ENCODE measurements at places on chromosomes 3 and 15.

DNA sequence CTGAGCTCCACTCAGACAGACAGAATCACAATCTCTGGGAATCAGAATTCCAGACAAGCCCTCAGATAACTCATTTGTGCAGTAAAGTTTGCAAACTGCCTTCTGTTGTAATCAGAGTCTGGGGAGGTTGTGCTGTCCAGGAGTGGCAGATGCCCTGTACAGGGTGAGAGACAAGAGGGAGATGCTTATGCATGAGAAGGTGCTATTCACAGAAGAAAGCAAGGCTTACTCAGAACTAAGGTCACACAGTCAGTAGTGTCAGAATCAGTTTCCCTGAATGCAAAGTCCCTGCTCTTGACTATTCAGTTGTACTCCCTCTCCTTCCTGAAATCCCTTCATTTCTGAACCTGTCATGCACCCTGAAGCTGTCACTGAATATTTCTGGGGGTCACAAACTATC is 43.7 kb downstream of the SRPRB start:
- DNase-seq = no peak

GRCh38 chr3:126394179-126394976 is at the start of gene CFAP100:
CFAP100 (plus strand) TSS chr3:126394909; CDS start chr3:126396001, 1,092 bp downstream.
- peak; percentile 35 for DNase-seq

- DNase-seq = peak; percentile 32
Observed at GRCh38 chr3:102084006-102084405, 234.7 kb downstream of the NFKBIZ start.

DNA sequence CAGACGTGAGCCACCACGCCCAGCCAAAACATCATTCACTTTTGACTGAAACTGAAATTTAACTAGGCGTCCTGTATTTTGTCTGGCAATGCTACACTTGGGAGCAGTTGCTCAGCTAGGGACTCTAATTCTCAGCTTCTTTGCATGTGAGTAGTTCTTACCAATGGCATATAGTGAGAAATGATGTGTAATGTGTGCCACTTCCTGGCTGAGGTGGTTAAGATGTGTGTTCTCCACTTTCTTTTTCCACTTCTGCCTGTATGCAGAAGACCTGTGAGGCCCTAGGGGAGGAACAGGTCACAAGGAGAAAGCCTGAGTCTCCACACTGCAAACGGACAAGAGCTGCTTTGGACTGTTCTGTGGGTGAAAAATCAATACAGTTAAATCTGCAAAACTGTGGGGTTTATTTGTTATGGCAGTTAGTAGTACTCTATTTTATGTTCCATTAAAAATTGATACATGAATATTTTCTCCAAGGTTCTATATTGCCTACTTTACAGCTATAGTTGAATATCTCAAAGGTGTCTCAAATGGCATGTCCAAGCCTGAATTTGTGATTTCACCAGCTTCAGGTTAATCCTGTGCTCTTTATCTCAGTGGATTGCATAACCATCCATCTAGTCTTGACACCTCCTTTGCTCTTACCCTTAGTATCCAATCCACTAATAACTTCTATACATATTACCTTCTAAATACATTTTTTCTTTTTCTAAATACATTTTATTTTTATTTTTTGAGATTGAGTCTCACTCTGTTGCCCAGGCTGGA is 59.3 kb downstream of the NR1D2 start:
- no peak for DNase-seq

DNA sequence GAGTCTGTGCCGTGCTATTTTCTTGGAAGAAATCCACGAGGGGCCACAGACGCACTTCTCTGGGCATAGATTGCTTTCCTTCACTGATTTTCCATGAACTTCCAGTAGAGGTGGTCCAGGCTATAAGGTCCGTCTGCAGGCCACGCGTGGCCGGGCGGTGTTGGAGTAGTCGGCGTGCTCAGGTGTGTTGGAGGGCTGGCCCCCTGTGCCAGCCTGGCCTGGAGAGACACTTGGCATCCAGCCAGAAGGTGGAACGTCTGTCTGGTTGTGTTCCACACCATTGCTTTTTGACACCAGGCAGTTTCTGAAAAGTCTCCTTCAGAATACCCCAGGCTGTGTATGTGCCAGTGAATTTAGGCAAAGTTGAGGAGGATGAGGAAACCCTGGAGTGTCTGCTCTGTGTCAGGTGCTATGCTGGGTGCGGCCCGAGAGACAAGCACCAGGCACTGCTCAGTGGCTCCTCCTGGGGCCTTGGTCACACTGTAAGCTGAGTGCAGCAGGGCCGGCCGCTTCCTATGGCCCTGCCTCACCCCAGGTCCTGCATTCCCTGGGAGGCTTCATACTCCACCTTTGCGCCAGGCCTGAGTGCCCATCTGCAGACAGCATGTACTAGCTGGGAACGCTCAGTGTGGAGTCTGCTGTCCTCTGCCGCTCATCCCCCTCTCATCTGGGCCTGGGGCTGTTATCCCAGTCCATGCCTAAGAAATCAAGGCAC is 52.1 kb upstream of the TAMM41 start:
- DNase-seq = no peak

- DNase-seq = peak; percentile 76
Observed at GRCh38 chr3:32401556-32402081, 10.0 kb downstream of the CMTM7 start.

GRCh38 chr15:23074684-23075083 is 35.3 kb upstream of the TUBGCP5 start:
- no peak for DNase-seq

DNA sequence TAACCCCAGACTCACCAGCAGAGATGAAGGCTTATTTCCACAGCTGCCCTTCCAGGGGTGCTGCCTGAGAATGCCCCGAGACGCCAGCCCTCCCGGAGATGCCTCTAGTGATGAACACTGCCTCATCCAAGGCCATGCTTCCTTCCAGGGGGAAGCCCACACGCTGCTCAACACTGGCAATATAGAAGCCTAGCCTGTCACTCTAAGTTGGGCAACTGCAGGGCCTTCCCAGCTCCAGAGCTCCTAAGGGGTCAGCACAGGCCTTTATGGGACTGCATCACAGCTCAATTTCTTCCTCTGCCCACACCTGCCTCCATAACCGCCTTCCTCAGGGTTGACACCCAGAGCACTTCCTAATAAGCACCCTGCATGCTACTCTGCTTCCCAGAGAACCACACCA is 217.7 kb downstream of the ABHD5 start:
- DNase-seq = no peak

- peak; percentile 63 for DNase-seq
Observed at GRCh38 chr15:74203914-74204431, 1.4 kb upstream of the STRA6 start.

GRCh38 chr3:40299721-40300335 is 9.7 kb upstream of the EIF1B start:
- peak; percentile 82 for DNase-seq

GRCh38 chr3:123652342-123652984 is 67.6 kb upstream of the HACD2 start:
- peak; percentile 84 for DNase-seq

- DNase-seq = no peak
Observed at GRCh38 chr3:149548669-149549065, 74.2 kb downstream of the TM4SF4 start.

GRCh38 chr3:57752307-57752706 is 3.8 kb upstream of the SLMAP start:
- DNase-seq = no peak

GRCh38 chr3:60542995-60543394 is 708.3 kb downstream of the FHIT start:
- DNase-seq = peak; percentile 22

GRCh38 chr3:62375655-62376453 is 2.5 kb upstream of the FEZF2 start:
- DNase-seq = no peak

Data from fibroblast of skin of back (primary cell).